ENCODE measurements at places on chromosomes 4 and X.

DNA sequence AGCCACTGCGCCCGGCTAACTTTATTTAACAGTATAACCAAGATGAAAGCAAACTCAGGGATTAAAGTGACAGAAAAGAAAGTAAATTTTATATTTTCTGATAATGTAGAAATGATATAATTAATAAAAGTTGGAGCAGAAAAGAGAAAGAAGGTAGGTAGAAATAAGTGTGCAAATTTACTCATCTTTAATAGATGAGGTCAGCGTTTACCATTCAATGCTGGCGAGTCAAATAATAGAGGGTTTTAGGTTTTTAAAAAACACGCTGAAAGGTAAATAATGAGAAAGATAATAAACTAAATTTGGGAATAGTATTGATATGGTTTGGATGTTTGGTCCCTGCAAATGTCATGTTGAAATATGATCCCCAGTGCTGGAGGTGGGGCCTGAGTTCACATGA, 13.6 kb downstream of the CDKN2AIP start:
- DNase-seq: no peak

DNA sequence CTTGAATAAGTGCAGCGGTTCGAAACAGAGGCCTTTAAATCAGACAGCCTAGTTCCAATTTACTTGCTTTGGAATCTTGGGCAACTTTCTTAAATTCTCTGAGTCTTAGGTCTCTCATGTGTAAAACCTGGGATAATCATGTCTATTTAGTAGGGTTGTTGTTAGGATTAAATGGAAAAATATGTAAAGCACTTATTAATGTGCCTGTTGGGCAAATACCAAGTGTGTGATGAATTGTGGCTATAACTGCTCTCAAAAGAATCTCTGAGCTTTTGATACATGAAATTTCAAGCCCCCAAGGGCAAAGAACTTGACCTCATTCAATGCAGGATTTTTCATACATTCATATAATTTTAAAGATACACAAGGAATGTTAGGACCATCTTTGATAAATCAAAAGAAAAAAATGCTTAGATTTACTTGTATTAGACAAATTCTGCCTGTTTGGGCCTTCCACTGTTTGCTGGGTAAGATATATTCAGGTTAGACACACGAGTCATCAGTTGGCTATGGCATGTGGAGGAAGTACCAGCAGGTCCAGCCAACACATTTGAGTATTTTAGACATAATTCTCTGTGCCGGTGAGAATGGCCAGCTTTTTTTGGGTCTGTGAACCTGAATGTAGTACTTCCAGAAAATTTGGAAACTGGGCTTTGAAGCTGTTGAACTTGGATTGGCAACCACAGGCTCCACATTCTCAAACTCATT, 241.4 kb upstream of the CNKSR2 start:
- DNase-seq: no peak

DNA sequence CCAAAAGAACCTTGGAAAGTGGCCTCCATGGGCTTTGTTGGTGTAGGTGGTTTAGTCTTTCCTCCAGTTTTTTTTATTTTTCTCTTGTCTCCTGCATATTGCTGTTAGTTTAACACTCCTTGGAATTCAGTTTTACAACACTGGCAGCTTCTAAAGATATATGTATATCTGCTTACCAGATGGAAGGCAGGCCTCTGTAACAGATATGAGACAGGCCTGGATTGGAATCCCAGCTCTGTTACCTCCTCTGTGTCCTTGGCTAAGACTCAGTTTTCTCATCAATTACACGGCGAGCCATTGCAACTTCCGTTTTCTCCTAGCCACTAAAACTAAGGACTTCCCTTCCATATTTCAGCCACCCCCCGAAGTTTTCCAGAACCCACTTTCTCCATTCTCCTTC, 133.4 kb upstream of the SMAD1 start:
- DNase-seq: no peak

DNA sequence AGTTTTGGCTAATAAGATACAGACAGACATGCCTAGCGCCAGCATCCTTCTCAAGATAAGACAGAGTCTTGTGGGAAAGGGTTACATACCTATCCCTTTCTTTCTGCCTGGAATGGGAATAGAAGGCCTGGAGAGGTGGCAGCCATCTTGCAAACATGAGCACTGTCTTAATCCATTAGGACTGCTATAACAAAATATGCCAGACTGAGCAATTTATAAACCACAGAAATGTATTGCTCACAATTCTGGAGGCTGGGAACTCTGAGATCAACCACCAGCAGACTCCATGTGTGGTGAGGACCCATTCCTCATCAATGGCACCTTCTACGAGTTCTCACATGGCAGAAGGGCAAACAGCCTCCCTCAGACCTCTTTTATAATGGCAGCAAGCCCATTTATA, 26.5 kb upstream of the NEIL3 start:
- no peak for DNase-seq

GRCh38 chr4:64388252-64388651, 21.0 kb downstream of the TECRL start:
- DNase-seq: no peak

DNA sequence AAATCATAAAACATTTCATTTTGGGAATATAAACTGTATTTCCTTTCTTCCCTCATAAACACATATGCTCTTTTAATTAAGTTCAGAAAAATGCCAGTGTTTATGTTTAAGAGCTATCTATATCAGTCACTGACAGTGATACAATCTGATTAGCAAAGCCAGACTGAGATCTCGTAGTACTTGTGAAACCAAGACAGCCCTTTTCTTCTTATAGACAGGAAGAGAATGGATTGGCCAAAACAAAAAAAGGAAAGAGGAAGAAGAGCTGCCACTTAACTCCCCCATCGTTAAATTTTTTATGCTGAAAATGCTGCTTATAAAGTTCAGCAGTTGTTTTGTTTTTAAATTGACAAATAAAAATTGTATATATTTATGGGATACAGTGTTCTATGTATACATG, 87.4 kb downstream of the PLAC1 start:
- no peak for DNase-seq

DNA sequence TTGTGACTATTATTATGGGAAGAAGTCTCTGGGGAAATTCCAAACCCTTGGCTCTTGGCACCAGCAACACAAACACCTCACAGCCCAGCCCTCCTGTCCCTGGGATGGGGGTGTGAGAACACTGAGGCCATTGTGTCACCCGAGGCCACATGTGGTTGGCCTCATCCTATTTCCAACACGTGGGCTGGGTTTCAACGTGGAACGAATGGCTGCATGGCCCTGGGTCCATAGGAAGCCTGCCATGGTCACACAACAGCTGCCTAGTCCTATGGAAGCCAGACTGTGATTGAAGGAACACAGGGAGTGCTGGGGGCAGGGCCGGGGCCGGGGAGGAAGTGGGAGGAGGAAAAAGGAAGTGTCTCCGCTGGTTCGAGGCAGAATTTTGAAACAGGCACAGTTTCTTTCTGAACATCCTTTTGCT, 10.0 kb downstream of the CLCN4 start:
- no peak for DNase-seq

GRCh38 chr4:84790769-84791565, 175.5 kb downstream of the WDFY3 start:
- no peak for DNase-seq
